ENCODE measurements at places on chromosomes 2 and 18. TPM values are rescaled to one million over a fixed set of nuclear protein-coding genes. Genes with fewer than 3 reads are reported as not detected.

AQP12B gene
- total RNA-seq: not detected

KCNG2 gene
- total RNA-seq: 0.17 TPM

GRCh38 chr2:17148407-17149145, 369.7 kb downstream of the RAD51AP2 start:
- DNase-seq: peak; percentile 50
- H3K36me3 ChIP-seq: no peaks in the 10 kb centered on the region
- H3K27me3 ChIP-seq: no peaks in the 10 kb centered on the region
- no peak overlapping the region for H3K4me3 ChIP-seq

DNA sequence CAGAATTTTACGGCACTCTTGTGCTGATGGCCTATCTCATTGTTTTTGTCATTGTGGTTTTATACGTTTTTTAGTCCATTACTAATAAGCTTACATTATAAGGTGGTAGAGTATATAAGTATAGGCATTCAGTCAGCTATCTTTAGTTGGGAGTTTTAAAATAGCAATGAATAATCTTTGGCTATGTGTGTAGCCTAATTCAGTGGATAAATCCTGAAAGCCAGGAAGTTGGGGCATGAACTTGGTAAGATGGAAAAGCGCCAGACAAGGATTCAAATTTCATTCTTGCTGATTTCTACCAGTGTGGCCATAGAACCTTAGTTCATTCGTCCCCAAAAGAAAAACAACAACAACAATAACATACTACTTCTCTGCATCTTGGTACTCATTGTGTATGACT, 31.2 kb downstream of the EPC2 start:
- no peaks in the 10 kb centered on the region for H3K4me1 ChIP-seq
- H3K27me3 ChIP-seq: no peaks in the 10 kb centered on the region
- H3K27ac ChIP-seq: no peak overlapping the region
- DNase-seq: no peak
- H3K36me3 ChIP-seq: no peaks in the 10 kb centered on the region

- no peak for DNase-seq
- no peak overlapping the region for H3K27ac ChIP-seq
- no peaks in the 10 kb centered on the region for H3K27me3 ChIP-seq
- H3K36me3 ChIP-seq: no peaks in the 10 kb centered on the region
- no peak overlapping the region for H3K4me3 ChIP-seq
- H3K4me1 ChIP-seq: no peaks in the 10 kb centered on the region
These were observed 1978.5 kb upstream of the LRRTM1 start for GRCh38 chr2:82283075-82283474.

Data from ovary (tissue), 10 donors.